ENCODE measurements at places on chromosomes 1 and 21.

- DNase-seq: no peak
These were observed 27.9 kb downstream of the AXDND1 start for GRCh38 chr1:179393721-179394120.

DNA sequence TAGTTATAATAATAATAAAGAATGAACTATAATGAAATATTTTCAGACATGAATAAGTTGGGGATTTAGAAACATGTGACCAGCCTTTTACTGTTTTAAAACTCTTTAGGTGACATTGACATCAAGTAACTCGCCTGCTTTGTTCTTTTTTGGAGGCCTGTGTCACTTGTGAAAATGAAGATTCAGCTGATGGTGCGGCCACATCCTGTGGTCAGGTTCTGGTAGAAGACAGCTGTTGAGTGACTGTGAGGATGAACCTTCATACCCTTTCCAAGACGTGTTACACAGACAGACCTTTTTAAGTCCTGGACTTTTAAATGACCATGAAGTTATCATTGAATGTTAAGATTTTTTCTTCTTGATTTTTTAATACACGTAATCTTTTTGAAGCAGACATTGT, 10.3 kb downstream of the UTS2 start:
- DNase-seq: no peak

- no peak for DNase-seq
These were observed 284.4 kb upstream of the DUSP10 start for GRCh38 chr1:222026280-222026679.

DNA sequence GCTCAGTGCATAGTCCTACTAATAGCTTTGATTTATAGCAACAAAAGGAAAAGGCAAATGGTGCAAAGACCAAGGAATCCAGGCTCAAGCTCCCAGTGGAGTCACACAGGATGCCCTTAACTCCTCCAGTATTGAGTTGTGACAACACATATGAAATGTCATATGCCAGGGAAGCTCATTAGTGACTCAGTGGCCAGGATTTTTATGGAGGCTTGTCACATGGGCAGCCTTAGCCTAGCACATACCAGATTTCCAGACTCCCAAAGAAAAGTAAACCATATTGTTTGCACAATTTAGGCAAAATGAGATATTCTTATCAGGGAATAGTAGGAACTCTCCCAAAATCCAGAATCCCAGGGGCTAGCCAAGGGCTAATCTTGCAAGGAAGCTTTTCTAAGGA, 129.2 kb downstream of the MAGI3 start:
- DNase-seq: no peak

- no peak for DNase-seq
These were observed 61.0 kb downstream of the CHIA start for GRCh38 chr1:111351700-111352099.

- no peak for DNase-seq
These were observed 378.1 kb upstream of the USP24 start for GRCh38 chr1:55593298-55593697.

Data from upper lobe of left lung (tissue), 6 donors.